Neural crest cell (in vitro differentiated cells): ENCODE measurements at places on chromosomes 12 and 14. TPM values are rescaled to one million over a fixed set of nuclear protein-coding genes. Genes with fewer than 3 reads are reported as not detected.

Gene SRRM4
- total RNA-seq, result 9.1 and 10.8 TPM in 2 replicates

DNA sequence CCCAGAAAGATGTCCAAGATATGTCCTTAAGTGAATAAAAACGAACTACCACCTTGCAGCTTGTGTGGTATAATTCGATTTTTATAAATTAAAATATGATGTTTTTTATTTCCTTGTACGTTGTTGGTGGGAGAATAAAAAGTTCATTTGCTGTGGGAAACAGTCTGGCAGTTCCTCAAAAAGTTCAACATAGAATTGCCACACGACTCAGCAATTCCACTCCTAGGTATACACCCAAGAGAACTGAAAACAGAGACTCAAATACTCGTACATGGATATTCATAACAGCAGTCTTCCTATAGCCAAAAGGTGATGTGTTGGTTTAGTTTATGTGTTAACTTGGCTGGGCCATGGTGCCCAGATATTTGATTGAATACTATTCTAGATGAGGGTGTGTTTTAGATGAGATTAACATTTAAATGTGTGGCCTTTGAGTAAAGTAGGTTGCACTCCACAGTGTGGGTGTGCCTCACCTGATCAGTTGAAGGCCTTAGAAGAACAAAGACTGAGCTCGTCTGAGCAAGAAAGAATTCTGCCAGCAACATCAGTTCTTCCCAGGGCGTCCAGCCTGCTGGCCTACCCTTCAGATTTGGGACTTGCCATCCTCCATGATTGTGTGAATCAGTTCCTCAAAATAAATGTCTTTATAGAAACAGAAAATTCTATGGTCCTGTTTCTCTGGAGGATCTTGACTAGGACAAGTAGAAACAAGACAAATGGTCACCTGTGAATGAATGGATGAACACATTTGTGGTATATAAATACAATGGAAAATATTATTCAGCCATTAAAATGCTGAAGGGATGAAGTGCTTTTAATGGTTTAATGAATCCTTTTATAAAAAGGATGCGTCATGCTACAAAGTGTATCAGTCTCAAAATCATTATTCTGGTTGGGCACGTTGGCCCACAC lies 5.1 kb upstream of the DENR start:
- DNase-seq, result no peak

- peak; percentile 58 for DNase-seq
Measured at GRCh38 chr14:93906341-93907329, 20.5 kb upstream of the FAM181A start.

GRCh38 chr14:69317780-69318179 lies 57.8 kb downstream of the GALNT16 start:
- DNase-seq, result no peak

GRCh38 chr12:53733051-53733806 lies 6.0 kb upstream of the CALCOCO1 start:
- DNase-seq, result no peak

DNA sequence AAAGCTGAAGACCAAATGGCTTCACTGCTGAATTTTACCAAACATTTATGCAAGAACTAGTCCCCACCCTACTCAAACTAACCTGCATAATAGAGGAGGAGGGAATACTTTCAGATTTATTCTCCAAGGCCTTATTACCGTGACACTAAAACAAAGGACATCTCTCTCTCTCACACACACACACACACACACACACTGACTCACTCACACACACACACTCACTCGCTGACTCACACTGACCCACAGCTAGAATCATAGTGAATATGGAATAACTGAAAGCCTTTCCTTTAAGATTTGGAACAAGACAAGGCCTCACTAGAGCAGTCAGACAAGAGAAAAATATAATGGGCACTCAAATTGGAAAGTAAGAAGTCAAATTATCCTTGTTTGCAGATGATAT lies 1014.1 kb downstream of the TMTC2 start:
- DNase-seq, result no peak

Gene CRIP2
- 38.3 and 39.3 TPM in 2 replicates for total RNA-seq

- DNase-seq, result no peak
Measured at GRCh38 chr12:56151672-56152131, 685 bp upstream of the MYL6B start.
